H7 (cell line): ENCODE measurements at places on chromosomes 2 and 18.

GRCh38 chr2:198339116-198339515 lies 534.7 kb downstream of the PLCL1 start:
- DNase-seq: no peak

- no peak for DNase-seq
These were observed 215.4 kb downstream of the AFF3 start for GRCh38 chr2:99926986-99927385.

- DNase-seq: no peak
These were observed 4.2 kb downstream of the UGP2 start for GRCh38 chr2:63845866-63846265.

- no peak for DNase-seq
These were observed 769 bp downstream of the ALMS1 start for GRCh38 chr2:73386342-73386868.

GRCh38 chr2:40611196-40611595 lies 159.3 kb upstream of the SLC8A1 start:
- no peak for DNase-seq

GRCh38 chr2:204503869-204504268 lies 41.4 kb upstream of the PARD3B start:
- DNase-seq: no peak

DNA sequence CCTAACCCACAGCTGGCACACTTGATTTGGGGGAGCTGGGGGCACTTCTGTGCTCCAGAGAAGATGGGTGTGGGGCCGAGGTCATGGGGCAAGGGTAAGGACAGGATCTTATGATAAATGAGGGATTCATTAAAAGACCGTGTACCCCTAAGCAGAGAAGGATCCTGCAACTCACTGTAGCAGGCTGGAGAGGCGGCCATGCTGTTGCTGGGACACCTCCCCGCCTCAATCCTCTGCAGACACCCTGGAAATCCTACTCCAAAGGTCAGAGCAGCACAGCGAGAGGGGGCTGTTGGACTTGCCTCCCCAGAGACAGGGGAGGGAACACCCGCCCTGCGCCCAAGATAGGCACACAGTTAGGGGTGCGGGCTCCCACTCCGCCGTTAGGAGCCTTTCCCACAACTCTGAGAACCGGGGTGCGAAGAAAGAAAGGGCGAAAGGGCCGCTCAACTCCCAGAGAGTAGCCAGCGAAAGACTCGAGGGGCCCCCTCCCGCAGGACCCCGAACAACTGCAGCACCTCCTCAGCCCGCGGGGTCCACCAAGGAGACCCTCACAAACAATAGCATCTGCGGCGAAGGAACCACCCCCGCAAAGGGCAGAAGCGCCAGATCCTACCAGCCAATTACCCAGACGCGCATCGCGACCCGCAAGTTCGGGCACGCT lies 1.4 kb downstream of the PARD6G start:
- peak; percentile 63 for DNase-seq

DNA sequence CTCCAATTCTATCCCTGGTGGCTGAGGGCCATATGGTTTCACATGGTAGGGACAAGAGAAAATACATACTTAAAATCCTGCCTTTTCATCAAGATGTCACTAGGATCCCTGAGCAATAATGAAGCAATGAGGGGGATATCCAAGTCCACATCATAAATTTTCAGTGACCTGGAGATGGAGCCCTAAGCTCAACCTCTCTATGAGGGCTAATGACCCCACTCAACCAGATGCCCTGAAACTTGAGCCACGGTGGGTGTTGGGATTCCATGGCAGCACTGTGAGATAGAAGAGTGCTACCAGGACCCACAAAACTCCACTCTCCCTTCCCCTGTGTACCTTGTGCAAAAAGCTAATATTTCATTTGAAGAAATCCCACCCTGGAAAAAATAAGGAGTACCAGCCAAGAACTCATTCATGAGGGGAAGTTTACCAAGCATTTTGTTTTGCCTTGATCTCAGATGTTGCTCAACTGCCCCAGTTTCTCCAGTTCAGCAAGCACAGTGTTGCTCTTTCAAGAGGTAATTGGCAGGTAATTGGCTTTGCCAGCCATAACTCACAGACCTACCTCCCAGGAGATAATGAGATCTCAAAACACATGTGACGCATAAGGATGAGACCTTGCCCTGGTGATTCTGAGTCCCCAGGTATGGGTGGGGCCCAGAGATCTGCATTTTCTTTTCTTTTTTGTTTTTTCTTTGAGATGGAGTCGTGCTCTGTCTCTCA lies 51.0 kb upstream of the TTC39C start:
- no peak for DNase-seq

- peak; percentile 73 for DNase-seq
These were observed 961 bp upstream of the SLC40A1 start for GRCh38 chr2:189581354-189582139.

DNA sequence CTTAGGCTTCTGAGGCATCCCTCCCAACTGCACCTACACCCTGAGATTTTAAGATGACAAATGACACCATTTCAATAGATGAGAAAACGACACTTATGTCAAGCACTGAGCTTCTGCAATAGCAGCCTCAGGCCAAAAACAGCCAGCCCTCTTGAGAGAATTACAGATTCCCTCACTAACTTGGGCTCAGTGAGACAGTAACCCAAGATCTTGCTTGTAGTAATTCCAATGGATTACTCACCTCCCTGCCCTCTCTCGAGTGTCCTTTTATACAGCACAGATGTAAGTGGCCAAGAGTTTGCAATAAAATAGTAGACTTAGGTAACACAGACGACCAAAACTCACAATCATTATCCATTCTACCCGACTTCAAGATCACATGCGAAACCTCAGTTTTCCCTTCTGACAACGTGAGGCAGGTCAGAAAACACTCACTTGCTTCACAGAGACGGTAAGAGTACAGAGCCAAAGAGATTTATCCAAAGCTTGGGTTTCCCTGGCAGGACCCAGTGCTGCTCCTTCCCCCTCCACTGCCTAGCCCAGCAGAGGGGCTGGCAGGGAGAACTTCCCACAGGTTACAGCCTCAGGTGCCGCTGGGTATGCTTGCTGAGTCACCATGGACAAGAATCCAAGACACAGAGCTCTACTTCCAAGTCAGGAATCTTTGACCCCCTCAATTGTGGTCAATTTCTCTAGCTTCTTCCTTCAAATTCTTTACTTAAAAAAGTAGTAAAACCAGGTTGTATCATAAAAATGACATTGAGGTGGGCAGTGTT lies 181.4 kb downstream of the MYO5B start:
- no peak for DNase-seq

- peak; percentile 64 for DNase-seq
These were observed 1.8 kb downstream of the SLC4A3 start for GRCh38 chr2:219628986-219629901.

GRCh38 chr2:56099963-56100362 lies 83.8 kb upstream of the CCDC85A start:
- no peak for DNase-seq

GRCh38 chr2:144339048-144339447 lies 180.9 kb downstream of the ZEB2 start:
- DNase-seq: no peak

GRCh38 chr2:10058251-10059015 lies 15.1 kb downstream of the KLF11 start:
- peak; percentile 70 for DNase-seq

GRCh38 chr2:66362701-66363100 lies 72.2 kb upstream of the MEIS1 start:
- DNase-seq: no peak

GRCh38 chr2:44715671-44716081 lies 225.8 kb upstream of the SIX3 start:
- peak; percentile 23 for DNase-seq

DNA sequence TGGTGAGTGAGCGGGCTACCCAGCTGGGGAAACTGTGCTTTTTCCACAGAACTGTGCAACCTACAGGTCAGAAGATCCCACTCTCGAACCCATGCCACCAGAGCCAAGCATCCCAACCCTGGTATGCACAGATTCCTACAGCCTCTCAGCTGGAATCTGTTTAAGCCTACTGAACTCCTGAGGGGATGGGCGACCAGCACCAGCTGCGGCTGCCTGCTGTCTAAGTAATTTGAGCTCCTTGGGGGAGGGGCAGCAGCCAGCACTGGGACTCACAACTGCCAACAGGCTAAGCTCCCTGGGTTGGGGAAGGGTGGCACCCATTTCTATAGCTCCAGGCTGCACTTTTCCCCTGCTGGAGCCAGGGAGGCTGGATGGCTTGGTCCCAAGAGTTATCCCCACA lies 11.8 kb downstream of the CYP27C1 start:
- peak; percentile 60 for DNase-seq

- DNase-seq: no peak
These were observed 18.2 kb downstream of the TTR start for GRCh38 chr18:31609886-31610285.

DNA sequence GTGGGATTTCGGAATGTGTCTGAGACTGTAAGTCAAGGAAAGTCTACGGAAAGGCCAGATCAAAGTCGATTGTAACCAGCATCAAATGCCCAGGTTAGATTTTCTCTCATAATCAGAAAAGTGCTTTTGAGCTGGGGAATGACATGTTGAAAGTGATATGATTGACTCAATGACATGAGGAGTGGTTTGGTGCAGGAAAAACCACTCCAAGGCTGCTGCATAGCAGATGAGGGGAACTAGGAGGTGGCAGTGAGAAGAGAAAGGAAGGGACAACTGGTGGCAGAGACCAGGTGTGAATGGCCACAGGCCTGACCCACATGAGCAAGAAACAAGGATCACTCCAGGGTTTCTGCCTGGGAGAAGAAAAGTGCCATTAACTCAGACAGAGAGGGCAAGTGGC lies 822 bp downstream of the SLC35F6 start:
- peak; percentile 19 for DNase-seq

GRCh38 chr2:120744817-120745216 lies 9.1 kb downstream of the GLI2 start:
- DNase-seq: peak; percentile 12
